GOT3 (cell line): ENCODE measurements at places on chromosomes 16 and 17.

DNA sequence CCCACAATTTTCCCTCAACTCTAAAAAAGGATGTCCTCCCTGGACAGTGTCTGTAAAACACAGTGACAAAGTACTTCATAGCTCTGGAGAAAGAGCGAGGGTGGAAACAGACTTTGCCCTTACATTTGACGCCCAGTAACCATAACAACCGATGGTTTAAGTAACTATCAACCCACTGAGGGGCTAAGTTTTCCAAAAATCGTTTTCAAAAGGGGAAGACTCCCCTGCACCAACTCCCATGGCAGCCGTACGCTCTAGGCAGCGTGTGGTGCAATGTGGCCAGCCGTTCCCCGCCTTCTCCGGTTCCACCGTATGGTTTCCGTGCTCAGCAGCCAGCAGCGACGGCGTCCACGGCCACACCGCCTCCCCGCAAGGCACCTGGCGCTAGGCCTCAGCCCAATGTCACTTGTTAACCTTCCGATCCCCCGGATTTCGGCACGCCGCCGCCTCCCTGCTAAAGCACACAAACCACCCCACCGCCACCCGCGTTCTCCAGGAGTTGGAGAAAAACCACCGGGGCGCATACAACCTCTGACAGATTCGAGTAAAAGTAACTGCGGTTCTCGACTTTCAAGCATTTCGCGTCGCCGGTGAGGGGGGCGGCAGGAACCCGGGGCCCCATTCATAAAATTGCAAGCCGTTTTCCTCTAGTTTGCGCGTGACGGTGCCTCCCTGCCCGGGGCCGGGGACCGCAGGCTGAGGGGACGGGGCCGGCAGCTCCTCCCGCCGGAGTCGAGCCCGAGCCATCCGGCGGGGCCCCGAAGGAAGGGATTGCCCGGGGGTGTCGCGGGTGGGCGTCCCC lies 661 bp downstream of the TEX2 start:
- DNase-seq = no peak

GRCh38 chr16:4011940-4012629 lies 104.2 kb downstream of the ADCY9 start:
- DNase-seq = no peak

DNA sequence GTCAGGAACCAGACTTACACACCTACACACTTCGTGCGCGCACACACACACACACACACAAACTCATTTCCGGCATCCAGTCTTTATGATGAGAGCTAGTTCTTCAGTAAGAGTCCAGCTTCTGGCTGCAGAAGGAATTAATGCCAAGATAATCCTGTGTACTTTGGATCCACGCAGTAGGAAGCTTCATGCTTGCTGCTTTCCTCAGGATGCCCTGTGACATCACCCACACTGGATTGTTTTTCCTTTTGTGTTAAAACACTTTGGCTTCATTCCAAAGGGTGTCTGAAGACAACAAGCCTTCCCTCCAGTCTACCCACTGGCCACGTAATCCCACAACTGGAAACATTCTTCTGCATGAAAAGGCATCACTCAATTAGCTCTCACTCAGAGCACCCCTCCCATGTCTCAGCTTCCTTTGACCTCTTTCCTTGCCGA lies 35.4 kb downstream of the KCNJ16 start:
- no peak for DNase-seq

DNA sequence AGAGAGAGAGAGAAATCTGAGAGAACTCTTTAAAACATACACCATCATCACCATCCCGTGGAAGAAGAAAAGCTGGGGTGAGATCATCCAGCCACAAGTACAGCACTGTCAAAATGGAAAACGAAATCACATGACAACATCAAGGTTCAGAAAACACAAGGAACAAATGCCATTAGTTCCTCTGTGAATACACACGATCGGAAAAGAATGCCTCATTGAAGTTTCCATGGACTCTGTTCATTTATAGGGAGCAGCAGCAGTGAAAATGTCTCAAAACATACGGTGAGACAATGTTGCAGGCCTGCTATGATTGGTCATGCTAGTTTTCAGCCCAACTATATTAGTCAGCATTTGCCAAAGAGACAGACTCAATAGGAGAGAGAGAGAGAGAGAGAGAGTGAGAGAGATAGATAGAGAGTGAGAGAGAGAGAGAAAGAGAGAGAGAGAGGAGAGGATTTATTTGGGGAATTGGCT lies 4.4 kb downstream of the CFAP97D1 start:
- DNase-seq = no peak

DNA sequence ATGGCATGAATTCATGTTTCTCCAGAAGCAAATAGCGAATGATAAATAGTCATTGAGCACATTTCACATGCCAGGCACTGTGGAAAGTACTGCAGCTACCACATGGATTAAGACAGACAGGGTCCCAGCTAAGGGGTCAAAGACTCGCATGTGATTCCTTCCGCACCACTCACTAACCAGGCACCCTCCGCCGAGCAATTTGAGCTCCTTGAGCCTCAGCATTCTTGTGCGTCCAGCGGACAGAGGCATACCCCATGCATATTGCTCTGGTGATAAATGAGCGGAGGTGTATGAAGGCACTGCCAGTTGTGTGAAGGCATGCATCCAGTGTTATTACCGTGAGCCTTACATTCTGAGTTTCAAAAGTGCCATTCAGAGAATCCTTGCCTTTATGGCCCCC lies 358.7 kb downstream of the HS3ST4 start:
- no peak for DNase-seq

DNA sequence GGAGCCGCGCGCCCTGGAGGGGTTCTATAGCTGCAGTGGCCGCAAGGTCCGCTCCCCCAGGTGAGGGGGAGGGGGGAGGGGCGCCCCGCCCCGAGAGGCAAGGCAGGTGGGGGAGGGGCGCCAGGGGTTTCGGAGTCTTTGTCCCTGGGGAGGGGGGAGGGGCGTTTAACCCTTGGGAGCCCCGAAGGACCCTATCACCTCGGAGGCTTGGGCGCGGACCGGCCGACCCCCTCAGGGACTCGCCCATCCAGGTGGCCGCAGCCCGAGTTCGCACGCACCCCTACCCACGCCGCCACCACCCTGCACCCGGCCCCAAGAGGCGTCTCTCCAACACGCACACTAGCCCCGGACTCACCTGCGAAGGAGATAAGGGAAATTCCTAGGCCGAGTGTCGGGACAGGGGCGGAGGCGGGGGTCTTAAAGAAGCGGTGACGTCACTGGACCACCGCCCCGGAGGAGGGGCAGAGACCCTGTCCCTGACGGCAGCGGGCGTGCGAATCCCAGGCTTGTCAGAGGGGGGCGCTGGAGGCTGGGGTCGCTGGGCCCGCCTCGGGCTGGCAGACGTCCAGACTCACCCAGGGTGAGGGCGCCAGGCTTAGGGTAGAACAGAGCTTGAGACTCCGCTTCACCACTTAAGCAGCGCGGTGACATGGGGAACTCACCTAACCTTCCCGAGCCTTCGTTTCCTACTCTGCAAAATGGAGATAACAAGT lies at the start of gene CLDN6:
TSS of gene CLDN6 (minus strand) at position 390 of the 713 bp plus-strand sequence. CDS start 2,162 bp downstream, outside the sequence.
- DNase-seq = no peak

GRCh38 chr17:78013683-78014467 lies 55.4 kb downstream of the TNRC6C start:
- no peak for DNase-seq

DNA sequence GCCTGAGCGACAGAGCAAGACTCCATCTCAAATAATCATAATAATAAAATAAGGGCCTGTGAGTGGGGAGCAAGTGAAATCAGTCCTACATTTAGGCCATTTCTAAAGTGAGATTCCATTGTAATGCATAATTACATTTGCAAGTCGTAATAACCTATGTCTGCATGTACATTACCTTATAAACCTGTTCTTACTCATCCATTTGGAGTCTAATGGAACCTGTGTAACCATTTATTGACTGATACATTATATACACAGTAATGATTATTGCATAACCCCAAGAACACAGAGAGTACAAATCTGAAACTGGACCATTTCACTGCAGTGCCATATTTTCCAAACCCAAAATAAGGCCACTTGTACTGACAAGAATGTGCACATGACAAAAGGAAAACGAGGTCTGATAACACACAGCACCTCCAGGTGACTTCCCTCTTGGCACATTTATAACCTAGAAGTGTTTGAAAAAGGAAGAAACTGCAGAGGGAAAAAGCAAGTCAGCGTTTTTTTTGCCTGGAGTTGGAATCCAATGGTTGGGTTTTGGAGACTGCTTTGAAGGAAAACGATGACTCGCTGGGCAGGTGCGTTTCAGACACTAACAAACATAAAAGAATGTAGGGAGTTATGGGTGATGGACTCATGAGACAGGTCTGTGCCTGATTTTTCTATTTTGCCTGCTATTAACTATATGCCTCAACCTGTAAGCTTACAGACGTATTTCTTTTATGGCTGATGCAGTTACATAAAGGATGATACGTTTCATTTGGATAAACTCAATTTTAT lies 63.6 kb upstream of the KIFC3 start:
- no peak for DNase-seq

DNA sequence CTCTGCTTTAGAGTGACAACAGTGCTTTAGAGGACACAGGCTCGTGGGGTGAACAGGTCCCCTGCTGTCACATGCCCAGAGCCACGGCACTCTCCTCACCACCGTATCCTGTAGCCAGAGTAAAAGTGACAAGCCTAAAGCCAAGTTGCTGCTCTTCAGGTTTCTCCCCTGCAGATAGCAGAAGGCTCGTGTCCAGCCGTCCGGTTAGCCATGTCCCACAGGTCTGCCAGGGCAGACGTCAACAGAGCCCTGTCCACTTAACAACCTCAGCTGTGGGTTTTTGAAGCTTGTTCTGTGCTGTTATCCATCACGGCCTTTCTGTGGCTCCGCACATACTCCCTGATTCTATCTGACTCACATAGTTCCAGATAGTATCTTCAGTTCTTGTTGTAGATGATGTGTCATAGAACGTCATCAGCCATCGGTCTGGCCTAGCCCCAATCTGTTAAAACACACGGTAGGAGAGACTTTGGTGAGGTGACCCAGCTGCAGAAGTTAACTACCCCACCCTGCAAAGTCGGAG lies 100.7 kb downstream of the SOCS1 start:
- no peak for DNase-seq

DNA sequence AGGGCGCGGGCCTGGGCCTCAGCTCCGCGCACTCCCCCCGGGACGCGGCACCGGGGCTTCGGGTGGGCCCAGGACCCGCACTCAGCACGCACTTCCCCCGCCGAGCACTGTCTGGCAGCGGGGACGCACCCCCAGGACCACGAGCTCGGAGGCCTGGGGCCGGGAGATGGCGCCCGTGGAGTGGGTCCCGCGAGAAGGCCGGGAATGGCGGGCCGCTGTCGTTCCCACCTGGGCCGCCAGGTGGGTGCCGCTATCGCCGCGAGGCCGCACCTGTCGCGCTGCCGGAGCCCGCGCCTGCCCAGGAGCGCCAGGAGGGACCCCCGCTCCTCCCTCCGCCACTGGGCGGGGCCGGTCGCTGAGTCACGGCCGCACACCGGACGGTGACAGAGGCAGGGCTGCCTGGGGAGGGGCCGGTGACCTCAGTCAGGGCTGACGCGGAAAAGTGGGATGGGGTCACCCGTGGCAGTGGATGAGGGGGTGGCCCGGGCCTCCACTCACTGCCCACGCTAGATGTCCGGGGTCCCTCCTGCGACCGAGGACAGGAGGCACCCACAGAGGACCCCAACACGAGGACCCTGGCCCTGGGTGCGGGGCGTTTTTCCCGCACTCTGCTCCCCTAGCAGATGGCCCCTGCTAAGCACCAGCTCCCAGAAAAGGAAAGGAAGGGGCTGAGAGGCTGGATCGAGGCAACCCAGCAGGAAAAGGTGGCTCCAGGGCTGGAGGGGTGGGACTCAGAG lies 6.9 kb upstream of the ACTG1 start:
- no peak for DNase-seq

DNA sequence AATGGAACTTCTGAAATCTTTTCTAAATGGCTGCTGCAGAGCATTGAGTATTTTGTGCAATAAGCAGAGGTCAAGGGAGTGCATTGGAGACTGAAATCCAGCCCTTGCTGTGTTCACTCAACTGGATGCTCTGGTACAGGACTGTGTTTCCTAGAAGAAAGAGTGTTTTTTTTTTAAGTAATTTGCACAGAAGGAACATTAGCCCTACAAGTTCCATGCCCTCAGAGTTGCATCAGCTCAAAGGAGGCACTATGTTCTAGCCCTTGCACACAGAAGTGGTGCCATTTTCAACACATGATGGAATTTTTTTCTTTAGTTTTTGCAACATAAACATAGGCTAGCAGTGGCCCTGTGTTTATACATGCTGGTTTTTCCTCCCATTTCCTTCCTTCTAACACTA lies 144.1 kb upstream of the HLF start:
- DNase-seq = no peak
